Endodermal cell (in vitro differentiated cells): ENCODE measurements at places on chromosomes 5 and 9.
A peak's percentile ranks its signal among the peaks of the same experiment; 100 is the strongest.

DNA sequence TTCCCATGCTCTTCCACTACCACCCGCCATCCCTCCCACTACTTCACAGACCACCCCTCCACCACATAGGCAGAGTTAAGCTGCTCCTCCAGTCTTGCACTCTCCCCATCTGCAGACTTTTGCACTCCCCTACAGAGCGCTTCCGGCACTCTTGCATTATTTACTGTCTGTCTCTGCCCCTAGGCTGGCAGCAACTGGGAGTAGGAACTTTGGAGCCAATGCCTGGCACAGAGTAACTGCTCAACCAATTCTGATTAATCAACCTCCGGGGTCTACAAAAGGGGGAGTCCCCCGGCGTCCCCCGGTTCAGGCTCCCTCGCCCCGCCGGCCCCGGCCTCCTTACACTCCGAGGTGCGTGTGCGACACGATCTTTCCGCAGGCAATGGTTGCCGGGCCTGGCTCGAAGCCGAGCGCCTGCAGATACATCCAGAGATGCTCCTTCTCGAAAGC lies 498 bp downstream of the HAUS6 start:
- DNase-seq = peak; percentile 65

- no peak for DNase-seq
These were observed 45.1 kb upstream of the ROR2 start for GRCh38 chr9:91995000-91995655.

DNA sequence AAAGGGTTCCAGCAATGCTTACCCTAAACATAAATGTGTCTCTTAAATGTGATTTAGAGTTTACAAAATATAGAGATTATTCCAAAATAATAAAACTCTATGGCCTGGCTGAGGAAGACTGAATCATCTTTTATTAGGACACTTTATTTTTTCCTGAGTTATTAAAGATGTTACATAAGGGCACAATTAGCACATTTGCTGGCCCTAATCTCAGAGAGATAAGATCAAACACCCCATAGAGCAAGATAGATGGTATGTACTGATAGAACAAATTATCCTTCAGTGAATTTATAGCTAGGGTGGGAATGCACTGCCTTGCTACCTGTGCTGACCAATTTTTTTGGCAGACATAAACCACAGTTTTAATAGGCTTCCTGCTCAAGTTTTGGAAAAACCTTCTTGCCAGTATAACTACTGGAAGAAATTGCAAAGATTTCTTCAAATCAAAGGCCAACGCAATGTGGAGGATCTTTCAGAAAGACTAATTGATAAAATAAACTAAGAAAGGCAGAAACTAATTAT lies 367.1 kb upstream of the MPDZ start:
- DNase-seq = no peak

- DNase-seq = no peak
These were observed 2068.0 kb downstream of the MAT2B start for GRCh38 chr5:165573445-165573844.

DNA sequence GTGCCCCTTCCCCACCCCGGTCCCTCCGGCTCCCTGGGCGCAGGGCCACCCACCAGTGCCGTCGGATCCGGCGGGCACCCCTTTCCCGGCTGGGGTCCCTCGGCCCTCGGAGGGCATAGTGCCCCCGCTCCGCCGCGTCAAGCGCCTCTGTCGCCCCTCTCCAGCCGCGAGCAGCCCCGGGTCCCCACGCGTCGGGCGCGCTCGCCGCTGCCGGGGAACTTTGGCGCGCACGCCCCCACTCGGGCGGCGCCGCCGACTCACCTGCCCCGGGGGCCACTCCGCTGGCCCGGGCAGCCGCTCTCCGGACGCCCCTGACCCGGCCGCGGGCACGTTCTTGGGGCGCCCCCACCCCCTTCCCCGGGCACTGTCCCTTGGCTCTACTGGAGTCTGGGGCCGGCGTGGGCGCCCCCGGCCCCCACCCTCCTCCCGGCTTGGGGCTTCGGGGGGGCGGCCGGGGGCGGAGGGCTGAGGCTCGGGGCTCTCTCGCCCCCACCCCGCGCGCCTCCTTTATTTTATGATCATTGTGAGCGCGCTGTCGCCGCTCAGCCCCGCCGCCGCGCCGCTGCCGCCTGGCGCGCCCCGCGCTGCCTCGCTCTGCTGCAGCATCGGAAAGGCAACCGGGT lies 1.1 kb upstream of the FAM78A start:
- DNase-seq = no peak

- DNase-seq = peak; percentile 49
These were observed 334.5 kb downstream of the TLR4 start for GRCh38 chr9:118038713-118039112.

DNA sequence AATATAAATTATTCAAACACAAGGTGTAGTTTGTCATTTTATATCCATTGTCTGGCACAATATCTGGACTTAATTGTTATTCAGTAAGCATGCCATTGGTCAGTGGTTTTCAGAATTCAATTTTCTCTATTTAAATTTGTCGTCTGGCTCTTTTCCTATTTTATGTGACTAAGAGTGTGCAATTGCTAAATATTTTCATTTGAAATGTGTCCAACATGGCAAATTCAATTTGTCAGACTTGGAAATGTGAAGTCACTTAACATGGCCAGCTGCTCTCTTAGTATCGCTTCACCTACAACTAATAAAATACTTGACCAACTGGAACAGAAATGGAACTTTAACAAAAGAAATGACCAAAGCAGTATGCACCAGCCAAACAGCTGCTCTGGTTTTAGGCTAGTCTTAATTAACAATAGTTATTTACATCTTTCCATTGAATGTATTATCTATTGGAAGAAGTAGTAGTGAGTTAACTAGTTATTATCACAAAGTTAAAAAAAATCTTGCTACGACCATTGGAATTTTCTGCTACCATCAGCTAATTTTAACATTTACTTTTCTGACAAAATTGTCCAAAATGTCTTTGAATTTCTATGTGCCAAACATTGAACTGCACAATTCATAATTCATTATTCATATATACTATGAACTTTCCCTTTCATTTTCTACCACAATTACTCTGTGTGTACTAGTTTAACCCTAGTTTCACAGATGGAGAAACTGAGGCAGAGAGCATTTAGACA lies 720.7 kb upstream of the FAM174A start:
- DNase-seq = no peak

DNA sequence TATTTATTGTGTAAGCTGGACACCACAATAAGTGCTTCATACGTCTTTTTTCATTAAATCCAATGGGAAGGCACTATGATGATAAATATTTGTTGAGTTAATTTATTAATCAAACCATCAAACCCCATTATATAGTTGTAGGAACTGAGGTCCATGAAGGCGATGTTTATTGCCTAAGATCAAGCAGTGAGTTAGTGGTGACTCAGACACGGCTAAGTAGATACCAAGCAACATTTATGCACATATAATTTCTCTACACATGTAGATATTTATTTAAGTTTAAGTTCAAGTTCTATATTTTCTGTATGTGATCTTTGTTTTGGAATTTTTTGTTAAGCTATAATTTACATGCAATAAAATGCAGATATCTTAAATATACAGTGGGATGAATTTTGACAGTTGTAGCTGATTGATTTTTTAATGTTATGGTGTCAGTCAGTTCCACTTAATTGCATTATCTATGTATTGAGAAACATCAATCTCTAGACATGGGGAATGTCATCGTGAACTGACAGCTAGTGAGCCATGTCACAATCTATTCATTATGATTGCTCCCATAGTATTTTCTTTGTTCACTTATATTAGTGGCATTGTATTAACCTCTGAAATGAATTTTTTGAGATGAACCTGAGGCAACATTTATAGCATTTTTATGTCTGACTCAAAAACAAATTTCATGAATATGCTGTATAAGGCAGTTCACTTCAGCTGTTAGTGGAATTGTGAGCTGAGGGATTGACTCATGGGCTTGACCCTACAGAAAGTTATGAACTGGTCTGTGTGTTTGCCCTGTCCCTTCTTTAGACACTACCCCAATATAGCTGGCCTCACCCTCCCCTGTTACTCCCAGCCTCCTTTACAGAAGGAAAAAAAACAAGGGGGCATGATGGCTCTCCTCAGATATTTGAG lies 11.9 kb upstream of the GARNL3 start:
- no peak for DNase-seq

DNA sequence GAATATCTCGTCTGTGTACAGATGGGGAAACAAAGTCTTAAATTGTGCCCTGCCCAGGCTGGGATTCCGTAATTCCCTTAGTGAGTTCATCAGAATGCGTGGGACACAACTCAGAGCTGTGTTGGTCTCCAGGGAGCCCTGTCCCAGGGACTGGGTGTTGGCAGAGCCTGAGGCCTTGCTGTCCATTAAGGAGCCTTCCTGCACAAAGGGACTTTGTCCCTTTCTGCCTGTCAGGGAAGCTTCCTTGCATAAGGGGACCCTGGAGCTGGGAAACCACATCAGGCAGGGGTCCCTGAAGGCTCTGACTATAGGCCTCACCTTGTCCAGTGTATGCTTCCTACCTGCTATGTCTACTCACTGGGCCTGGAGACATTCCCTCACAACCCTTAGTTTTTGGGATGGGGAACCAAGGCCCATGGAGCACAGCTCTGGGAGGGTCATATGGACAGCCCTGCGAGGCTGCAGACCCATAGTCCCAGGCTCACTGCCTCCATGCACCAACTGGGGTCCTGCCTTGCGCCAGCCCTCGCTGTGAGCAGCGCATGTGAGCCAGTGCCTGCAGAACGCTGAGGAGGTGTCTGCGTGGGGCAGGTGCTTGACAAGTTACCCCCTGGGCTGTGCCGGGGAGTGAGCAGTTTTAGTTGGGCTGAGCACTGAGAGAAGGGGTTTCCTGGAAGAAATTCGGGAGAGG lies 1.6 kb downstream of the CARD19 start:
- peak; percentile 45 for DNase-seq

DNA sequence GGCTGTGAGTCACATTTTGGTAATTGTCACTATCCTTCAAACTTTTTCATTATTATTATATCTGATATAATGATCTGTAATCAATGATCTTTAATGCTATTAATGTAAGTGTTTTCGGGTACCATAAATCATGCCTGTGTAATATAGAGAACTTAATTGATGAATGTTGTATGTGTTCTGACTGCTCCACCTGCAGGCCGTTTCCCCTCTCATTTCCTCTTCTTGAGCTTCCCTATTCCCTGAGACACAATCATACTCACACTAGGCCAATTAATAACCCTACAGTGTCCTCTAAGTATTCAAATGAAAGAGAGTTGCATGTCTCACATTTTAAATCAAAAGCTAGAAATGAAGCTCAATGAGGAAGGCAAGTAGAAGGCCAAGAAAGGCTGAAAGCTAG lies 420.9 kb upstream of the SGCD start:
- no peak for DNase-seq

- no peak for DNase-seq
These were observed 387.0 kb downstream of the TLR4 start for GRCh38 chr9:118091226-118091625.

GRCh38 chr5:177295924-177296323 lies 7.6 kb downstream of the RAB24 start:
- no peak for DNase-seq

- no peak for DNase-seq
These were observed 96.9 kb upstream of the HAPLN1 start for GRCh38 chr5:83817591-83817990.
